ENCODE measurements at places on chromosomes 11 and 22.

DNA sequence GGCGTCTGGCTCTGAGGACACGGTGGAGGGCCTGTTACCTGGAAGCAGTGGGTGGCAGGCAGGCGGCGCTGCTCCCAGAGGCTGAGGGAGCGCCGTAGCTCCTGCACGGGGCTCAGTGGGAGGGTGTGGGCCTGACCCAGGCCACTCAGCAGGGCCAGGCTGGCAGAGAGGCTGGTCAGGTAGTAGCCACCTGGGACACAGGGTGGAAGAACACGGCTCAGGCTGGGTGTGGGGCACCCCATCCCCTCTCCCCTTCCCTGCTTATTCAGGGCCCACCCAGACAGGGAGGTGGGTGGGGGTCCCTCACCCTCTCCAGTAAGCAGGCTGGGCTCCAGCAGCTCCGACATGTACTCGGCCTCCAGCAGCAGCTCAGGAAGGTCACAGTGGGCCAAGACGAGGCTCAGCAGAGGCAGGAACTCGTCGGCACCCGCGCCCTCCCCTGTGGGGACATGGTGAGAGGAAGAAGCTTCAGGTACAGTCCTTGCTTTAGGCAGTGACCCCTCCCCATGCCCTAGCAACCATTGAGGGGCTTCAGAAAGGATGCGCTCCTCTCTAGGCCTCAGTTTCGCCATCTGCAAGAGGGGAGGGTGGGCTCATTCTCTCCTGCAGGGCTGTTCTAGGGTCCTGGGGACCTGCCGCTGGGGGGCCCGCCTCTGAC is 2.9 kb downstream of the RIN1 start:
- no peak for DNase-seq

DNA sequence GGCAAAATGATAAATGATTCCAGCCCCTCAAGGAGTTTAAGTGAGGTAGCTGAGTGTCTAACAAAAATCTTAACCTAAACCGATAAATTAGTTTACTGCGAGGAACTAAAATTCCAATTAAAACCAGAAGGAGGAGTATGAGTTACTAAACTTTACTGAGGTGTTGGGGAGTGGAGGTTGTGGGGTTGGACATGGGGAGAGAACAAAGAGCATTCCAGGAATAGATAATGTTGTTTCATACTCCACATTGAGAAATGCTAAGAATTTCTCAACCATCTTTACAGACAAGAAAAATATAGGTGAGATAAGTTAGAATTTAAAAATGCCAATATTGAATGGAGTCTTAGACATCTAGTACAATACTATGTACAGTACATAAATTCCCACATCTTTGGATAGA is 488.6 kb downstream of the METTL15 start:
- no peak for DNase-seq

DNA sequence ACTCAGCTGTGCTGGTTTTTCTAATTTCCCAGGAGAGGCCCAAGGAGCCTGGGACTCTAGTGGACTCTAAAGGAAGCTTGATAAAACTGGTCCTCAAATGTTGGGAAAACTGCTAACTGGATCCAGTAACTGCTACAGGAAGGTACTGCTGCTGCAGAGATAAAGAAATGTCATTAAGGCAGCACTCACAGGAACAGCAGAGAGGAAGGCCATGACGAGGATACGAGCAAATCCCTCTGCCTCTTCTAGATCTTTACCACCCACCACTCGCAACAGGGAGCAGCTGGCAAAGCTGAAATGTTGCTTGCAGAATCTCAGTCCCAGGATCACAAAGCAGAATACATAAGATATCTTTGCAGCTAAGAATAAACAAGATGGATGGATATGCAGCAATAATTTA is 23.5 kb downstream of the TTC28 start:
- no peak for DNase-seq

- no peak for DNase-seq
Measured at GRCh38 chr11:3165916-3166267, 782 bp upstream of the OSBPL5 start.

- no peak for DNase-seq
Measured at GRCh38 chr11:28836285-28837081, 728.3 kb downstream of the METTL15 start.

Measured in smooth muscle cell of the brain vasculature (primary cell).